ENCODE measurements at places on chromosomes 7 and 10.
A peak's percentile ranks its signal among the peaks of the same experiment; 100 is the strongest.

DNA sequence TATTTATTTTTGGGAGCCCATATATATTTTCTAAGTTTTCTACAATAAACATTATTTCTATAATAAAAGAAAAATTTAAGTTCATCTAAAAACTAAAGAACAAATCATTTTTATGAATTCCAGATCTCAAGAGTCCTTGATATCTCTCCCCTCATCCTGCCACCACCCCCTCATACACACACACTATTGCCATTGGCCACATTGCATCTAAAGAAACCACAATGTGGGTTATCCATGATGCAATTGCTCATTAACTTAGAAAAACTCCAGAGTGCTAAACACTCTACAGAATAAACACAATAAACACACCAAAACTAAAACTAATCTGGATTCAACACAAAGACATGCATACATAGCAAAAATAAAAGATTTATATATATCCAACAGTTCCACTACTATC is 37.8 kb downstream of the FAM13C start:
- DNase-seq = no peak

DNA sequence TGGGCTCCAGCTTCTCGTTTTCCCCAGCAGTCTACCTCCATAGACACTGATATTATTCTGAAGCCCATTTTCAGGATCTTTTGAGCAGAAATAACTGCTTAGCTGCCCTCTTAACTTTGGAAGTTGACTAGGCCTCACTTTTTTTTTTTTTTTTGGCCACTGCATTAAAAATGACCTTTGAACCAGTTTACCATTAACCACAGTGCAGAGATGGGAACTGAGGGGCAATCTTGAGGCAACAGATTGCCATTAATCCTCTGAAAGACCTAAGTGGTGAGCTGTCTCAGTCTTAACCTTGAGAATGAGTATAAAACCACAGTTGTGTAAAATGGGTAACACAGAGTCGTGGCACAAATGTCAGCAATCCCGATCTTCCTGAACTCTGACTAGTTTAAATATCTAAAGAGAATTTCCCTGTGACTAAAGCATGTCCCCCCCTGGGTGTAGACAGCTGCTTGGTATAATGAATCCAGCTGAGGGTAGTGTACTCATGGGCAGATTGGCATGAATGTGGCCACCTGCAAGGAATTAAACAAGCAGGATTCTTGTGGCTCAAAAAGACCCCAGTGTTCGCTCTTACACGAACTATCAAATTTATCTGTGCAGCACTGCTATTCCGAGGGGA is 46.1 kb upstream of the FMC1 start:
- DNase-seq = peak; percentile 6

DNA sequence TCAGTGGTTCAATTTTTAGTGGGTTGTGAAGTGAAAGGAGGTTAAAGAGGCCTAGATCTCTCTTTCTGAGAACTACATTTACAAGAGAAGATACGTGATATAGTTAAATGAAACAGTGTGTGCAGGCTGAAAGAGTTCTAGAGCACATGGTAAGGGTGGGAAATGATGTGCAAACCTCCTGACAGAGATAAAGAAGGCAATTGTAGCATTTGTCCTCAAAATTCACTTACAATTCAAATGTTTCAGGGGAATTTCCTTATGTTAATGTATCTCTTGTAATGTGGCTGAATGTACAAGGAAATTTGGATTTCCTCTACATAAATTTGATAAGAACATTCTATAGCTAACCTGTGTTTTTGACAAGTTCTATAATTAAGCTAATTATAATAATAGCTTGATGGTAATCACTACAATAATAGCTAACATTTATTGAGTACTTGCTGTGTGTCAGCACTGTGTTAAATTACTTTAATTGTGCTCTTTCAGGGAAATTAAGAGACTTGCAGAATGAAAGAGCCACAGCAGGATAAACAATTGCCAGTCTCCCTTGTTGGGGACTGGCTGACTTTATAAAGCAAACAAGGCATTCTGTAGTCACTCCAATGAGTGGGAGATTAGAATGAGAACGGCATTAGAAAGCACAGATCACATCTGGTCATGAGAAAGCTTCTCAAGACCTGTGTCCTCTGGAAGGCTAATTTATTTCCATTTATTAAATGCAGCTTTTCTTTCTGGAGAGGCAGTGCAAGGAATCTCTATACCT is 139.7 kb upstream of the TMEM72 start:
- DNase-seq = no peak

GRCh38 chr7:145147865-145148264 is 312.0 kb upstream of the TPK1 start:
- DNase-seq = no peak

- DNase-seq = peak; percentile 72
Observed at GRCh38 chr7:106019470-106019820, 56.4 kb downstream of the CDHR3 start.

DNA sequence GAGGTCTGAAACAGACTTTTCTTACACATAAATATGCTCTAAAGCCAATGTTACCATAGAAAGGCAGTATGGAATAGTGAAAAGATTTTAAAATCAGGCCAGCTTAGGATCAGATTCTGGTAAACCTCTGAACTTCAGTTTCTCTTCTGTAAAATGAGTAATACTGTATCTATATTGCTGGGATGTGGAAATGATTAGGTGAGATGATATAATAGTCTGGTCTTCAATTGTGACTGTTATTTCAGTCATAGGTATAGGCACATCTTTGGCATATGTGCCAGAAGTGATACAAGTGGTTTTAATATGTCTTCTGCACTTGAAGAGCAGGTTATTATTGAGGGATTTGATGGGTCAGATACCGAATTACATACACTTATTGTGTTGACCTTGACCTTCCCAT is 7.2 kb downstream of the ZNF277 start:
- no peak for DNase-seq

- DNase-seq = no peak
Observed at GRCh38 chr7:4871930-4872675, 10.3 kb upstream of the PAPOLB start.

GRCh38 chr7:4747746-4748145 is 27.7 kb upstream of the AP5Z1 start:
- DNase-seq = no peak

DNA sequence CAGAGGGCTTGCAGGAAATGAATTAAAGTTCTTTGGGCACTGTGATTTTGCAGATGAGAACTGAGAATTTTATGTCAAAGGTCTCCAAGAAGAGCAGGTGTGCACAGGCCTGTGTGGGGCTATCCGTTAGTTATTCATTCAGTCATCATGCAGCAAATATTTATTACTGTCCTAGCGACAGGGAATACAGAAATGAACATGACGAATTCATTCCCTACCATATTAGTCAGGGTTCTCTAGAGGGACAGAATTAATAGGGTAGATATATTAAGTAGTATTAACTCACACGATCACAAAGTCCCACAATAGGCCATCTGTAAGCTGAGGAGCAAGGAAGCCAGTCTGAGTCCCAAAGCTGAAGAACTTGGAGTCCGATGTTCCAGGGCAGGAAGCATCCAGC is 2.9 kb upstream of the MMP21 start:
- DNase-seq = no peak

- no peak for DNase-seq
Observed at GRCh38 chr7:139681463-139681755, 96.4 kb downstream of the HIPK2 start.

DNA sequence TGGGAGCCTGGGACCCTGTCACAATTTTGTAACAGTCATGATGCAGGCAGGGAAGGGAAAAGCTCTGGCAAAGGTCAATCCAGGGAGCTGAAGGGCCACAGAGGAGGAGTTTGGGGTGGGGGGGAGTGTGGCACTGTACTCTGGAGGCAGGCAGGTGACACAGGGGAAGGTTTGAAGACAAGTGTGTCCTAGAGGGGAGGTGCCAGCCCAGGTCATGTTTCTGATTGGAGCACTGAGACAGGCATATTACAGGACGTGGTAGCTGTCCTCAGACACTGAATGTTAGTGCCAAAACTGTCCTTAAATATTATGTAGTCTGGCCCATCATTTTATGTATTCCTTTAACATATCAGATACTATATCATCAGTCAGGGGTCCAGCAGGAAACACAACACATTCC is 75.6 kb upstream of the LRRC4 start:
- DNase-seq = no peak

GRCh38 chr7:25262586-25262985 is 34.3 kb upstream of the NPVF start:
- no peak for DNase-seq

DNA sequence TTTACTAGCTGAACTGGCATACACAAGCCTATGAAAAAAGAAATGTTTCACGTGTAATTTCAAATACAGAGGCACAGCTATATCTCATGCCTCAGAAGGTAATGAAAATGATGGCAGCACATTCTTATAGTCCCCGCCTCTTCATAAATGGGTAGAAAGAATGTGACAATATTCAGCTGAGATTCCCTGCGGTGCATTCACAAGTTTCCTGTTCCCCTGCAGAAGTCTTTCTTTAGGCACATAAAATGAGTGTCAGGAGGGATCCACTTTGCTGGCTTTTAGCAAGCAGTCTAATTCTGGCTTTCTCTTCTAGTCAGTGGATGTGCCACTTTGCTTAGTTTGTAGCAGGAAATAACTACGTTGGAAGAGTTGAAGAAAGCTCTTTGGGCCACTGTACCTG is 56.1 kb downstream of the DGKB start:
- DNase-seq = no peak

GRCh38 chr7:43697690-43698089 is 31.6 kb downstream of the COA1 start:
- DNase-seq = peak; percentile 6

DNA sequence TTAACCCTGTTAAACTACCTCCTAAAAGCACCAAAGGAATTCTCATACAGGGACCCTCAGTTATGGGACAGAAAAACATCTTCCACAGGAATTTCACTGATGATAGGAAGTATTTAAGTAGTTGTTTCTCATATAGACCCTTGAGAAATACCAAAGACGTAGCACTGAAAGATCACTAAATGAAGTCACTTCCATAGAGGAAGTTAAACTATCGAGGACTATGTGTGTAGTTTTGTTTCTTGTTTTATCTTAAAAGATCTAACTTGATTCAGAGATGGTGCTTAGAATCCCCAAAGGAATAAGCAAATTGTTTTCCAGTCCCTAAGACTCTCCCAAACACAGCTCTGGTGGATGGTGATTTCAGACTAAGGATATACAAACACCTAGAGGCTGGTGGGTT is 94.8 kb upstream of the AFAP1L2 start:
- no peak for DNase-seq

DNA sequence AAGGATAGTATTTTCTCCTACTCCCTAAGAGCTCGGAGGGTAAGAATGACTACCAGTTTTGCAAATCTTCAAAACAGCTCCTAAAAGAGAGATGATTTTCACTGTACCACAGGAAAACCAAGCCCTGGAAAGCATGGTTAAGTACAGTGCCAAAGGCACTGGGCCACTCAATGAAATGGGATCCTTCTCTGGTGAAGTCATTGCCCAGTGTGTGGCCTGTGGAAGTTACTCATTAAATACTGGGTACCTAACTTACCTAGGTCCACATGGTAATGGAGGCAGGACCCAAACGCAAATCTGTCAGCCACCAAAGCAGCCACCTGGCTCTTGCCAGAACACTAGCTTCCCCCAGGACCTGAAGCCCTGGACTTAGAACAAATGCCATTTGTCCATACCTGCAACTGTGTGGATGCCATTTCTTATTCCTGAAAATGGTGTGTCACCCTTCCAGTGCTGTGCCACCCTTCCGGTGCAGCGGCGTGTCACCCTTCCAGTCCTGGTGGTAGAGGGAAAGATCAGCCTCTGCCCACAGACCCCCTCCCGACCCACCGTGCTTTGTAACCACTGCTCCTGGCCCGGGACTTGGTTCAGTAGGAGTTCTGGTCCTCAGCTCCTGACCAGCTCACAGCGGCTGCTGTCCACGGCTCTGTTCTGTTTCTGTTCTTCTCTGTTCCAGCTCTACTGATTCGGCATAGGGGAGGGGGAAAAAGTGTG is 659.2 kb downstream of the SDK1 start:
- no peak for DNase-seq

GRCh38 chr10:102835007-102835482 is 2.2 kb downstream of the CYP17A1 start:
- DNase-seq = peak; percentile 73

DNA sequence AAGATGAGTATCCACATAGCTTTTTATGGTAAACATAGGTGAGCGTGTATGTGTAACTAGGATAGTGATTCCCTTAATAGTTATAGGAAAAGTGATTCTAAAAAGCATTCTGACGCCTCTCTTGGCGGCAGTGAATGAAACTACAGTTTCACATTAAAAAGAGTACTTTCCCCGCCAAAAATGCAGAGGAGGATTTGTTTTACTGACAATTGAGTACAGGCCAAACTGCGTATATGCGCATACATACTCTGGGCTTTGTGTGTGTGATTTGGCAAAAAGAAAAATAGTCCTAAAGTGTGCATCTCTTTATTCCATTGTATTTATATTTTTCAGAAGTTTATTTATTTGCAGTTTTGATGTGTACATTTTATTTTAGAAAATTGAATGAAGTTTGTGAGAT is 10.3 kb downstream of the CUL1 start:
- DNase-seq = peak; percentile 46

GRCh38 chr10:6395606-6396005 is 184.5 kb downstream of the PRKCQ start:
- no peak for DNase-seq

GRCh38 chr10:133161486-133162109 is 1.6 kb downstream of the KNDC1 start:
- no peak for DNase-seq

- no peak for DNase-seq
Observed at GRCh38 chr10:133400624-133401424, 6.9 kb downstream of the MTG1 start.

DNA sequence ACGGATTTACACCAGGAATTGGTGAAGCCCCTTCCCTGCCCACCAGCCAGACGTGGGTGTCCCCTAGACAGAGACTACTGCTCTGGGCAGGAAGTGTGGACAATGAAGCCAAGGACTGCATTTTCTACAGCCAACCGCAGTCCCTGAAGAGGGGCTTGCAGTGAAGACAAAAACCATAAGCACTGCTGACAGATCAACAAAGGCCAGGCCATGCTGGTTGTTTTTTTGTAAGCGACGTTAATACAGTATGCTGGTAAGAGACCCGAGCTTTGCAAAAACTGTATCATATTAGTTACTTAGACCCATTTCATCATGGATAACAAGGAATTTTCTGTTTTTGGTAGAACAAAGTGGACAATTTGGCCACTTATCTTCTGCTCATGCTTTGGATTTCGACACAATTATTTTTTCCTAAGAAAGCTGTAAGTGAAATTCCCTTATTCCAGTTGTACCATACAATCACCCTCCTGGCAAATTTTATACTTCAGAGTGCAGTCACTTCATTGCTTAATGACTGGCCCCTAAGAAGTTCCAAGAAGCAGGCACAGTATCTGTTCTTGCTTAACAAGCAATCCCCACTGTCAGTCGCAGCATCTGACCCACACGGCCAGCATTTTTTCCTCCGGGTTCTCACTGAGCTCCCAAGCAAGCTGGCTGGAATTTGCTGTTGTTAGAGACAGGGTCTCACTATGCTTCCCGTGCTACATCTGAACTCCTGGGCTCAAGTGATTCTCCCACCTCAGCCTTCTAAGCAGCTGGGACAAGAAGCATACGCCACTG is 163.5 kb downstream of the PARD3 start:
- DNase-seq = no peak

GRCh38 chr7:52071744-52072143 is 755.1 kb upstream of the COBL start:
- no peak for DNase-seq
